ENCODE measurements at places on chromosomes 12 and 14.

- DNase-seq: no peak
These were observed 21.3 kb downstream of the TBK1 start for GRCh38 chr12:64473176-64473575.

GRCh38 chr12:25500651-25501050 lies 52.4 kb downstream of the LMNTD1 start:
- DNase-seq: no peak

DNA sequence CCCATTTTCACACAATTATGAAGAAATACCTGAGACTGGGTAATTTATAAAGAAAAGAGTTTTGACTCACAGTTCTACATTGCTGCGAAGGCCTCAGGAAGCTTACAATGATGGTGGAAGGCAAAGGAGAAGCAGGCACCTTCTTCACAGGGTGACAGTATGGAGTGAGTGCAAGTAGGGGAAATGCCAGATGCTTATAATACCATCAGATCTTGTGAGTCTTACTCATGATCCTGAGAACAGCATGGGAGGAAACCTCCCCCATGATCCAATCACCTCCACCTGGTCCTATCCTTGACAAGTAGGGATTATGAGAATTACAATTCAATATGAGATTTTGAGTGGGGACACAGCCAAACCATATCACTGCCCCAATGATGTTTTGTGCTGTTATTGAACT lies 189.3 kb upstream of the CRY1 start:
- no peak for DNase-seq

GRCh38 chr12:108619369-108620160 lies 14.1 kb downstream of the SELPLG start:
- no peak for DNase-seq

GRCh38 chr12:111447571-111448265 lies 42.0 kb downstream of the SH2B3 start:
- DNase-seq: peak; percentile 60

Data from activated effector memory CD4-positive, alpha-beta T cell treated with anti-CD3 and anti-CD28 coated beads, Interleukin-2, amount 50 U/mL, for 16 hours (primary cell).